ENCODE measurements at places on chromosomes 3 and 15.

GRCh38 chr3:162525771-162526170 is 1029.2 kb downstream of the OTOL1 start:
- no peak for DNase-seq

DNA sequence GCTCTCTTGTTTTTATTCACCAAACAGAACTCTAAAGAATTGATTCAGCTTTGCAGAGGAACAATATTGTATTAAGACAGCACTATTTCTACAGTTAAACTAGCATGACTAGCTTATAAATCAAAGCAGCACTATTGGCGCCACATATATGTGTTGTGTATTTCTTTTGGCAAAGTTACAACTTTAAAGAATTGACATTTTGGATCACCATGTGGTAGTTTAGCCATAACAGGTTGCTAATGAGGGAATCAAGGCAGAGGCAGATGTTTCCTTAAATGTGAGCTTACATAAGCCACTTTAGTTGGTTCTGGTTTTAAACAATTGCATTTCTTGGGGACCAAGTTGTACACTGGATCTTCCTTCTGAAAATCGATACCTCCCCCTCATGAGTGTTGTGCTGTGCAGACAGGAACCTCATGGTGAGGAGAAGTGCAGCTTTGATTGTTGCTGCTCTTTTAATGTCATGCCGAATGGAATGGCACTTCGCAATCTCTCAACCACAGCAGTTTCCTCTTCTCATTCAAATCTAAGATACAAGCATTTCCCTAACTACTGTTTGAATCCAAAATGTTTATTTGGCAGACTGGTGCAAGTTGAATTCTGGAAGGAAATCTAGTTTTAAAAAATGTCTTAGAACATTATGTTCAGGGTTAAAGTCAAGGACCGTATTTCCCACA is 151.2 kb downstream of the MYRIP start:
- DNase-seq = no peak

DNA sequence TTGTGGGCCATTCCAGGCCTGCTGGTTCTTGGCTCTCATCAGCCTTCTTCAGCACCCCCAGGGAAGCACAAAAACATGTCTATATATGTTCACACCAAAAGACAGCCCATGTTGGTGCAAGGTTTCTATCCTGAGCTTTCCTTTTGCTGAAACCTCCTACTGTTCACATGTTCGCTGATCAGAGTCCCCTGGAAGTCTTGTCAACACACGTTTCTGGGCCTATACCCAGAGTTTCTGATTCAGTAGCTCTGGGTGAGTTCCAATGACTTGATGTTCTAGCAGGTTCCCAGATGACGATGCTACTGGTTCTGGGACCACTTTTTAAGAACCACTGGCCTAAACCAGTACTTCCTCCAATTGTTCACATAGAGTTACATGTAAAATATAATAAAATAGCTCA is 46.0 kb downstream of the SUCNR1 start:
- no peak for DNase-seq

GRCh38 chr3:187165144-187165543 is 25.8 kb upstream of the RPL39L start:
- DNase-seq = peak; percentile 38

DNA sequence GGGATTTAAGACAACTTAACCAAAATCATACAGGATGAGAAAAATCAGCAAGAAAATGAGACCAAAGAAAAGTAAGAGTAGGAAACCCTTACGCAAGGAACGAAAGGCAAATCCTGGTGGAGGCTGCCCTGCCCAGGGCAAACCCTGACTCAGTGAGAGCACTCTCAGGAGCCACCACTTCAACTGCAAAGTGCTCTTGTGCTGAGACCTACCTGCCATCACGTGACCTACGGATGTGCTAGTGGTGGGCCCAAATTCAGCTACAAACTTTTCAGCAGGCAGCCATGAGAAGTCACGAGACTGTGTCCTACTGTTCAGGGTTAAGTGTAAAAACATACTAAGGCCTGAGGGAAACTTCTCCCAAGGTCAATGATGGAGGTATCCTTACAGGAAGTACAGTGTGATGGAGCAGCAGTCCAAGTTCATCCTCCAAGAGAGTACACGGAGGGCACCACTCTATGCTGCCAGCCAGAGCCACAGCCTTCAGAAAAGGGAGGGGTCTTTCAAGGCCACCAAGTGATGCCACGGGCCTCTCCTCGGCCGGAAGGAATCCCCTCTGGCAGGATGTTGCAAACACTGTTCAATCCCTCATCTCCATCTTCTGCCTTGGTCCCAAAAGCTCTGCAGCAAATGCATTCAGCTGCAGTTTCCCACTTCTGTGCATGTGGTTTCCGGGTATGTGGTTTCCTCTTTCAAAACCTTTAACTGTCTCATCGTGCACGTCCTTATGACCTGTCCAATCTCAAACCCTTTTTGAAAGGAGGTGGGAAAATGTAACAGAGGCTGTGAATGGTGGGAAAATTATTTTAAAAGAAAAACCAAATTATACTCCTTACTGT is 9.5 kb downstream of the CHSY1 start:
- DNase-seq = no peak

DNA sequence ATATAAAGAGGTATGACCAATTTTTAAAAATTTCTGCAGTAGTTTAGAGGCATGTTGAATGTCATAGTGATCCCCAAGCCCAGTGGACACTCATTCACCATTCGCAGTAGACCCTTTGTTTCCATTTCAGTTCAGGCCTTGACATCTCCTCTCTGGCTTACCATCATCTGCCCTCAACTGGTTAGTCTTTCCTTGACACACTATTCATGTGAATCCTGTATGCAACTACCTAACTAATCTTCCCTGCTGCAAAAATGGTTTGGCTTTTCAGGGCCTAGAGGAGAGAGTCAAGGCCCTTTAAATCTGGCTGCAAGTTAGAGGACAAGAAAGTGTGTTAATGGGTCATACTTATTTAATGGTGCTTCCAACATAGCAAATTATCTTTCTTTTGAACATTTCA is 10.9 kb downstream of the APH1B start:
- no peak for DNase-seq

DNA sequence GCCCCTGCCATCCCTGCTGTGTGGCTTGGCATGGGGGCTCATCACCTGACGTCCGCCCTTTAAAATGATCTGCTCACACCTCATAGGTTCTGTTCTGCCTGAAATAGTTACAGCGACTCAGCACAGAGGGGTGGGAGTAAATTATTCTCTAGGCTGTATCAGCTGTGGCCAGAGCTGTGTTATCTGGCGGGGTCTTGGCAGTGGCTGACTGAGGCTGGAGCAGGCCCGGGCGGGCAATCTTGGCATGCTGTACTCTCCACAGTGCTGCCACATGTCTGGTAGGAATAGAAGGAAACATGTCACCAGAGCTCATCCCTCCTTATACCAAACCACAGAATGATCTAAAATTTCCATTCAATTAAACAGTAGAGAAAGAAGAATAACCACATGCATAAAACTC is 499.9 kb upstream of the LMCD1 start:
- DNase-seq = no peak

GRCh38 chr15:66126031-66126441 is 127.5 kb downstream of the MEGF11 start:
- DNase-seq = no peak

DNA sequence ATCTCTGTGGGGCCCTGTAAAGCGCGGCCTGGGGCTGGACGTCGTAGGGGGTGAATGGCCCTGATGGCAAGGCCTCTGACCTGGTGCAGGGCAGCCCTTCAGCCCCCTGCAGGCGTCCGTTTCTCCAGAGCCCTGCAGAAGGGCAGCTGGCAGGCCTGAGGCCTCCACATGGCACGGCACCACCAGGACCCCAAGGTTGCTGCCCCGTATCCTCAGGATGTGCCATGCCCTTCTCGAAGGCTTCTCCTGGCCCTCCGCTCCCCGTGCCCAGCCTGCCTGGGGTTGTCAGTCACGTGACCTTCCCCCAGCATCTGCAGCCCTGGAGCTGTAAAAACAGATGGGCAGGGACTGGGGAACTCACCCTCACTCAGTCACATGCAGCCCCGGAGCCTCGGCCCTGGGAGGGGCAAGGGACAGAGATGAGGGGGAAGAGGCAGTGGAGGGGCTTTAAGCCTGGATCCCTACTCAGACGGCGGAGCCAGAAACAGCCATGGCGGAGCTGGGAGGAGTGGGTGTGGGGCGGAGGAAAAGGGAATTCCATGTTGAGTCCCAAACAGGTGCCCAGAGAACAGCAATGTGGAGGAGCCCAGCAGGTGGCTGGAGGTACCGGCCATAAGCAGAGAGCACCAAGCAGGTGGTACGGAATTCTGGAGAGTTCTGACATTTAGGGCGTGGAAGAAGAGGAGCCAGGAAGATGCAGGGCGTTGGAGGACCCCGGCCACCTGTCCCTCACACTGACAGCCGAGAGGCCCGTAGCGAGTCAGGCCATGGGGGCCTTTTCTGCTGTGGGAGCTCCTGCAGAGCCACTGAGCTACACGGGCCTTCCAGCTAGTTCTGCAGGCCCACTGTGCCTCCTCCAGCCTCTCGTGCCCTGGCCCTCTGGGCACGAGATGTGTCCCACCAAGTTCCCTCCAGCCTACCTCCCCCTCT is 193.1 kb downstream of the XXYLT1 start:
- no peak for DNase-seq

DNA sequence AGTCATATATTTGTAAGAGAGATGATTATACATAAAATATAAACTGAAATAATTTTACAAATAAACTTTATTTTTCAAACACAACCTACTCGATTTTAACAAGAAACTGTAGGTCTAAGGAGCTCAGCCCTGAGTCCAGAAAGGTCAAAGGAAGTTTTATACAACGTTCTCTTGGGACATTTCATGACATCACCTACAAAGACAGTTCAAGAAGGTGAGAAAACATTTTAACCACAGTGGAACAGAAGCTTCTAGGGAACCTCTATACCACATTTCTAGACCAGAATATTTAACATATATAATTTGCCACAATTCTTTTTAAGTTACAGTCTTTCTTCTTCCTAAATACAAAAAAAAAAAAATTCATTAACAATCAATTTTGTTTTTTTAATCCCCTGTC is 40.1 kb downstream of the CBLB start:
- no peak for DNase-seq

DNA sequence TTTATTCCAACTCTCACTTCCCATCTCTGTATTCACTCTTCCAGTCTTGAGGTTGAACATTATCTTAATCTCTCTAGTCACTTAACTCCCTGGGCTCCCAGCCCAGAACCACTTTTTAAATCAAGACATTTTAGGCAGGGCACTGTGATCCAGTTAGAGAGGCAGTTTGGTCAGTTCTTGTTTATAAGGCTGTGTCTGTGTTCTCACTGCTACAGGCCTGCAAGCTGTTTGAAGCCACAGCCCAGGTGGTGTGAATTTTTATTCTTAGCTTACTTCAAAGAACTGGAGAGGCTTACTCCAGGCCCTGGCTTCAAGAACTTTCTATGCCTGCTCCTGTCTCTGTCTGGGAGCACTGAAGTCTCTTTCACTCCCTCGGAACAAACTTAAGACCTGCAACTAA is 906.1 kb downstream of the CADM2 start:
- DNase-seq = no peak

- DNase-seq = no peak
Observed at GRCh38 chr3:11995120-11995519, 9.1 kb upstream of the SYN2 start.

DNA sequence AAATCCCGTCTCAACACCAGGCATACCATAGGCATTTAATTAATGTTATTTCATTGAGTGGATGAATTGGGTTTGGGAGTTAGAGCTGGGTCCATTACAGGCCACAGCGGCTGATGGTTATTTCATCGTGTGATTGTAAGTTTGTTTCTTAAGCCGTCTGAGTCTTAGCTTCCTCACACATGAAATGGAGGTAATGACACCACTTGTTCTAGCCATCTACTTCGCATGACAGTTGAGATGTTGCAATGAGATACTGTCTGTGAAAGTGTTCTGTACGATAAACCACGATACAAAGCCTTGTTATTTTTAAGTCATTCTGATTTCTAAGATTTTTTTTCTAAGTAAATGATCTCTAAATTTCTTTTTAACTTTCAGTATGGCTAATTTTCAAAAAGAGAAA is 8.6 kb upstream of the TP63 start:
- no peak for DNase-seq
